ENCODE measurements at places on chromosomes 12 and 14. TPM values are rescaled to one million over a fixed set of nuclear protein-coding genes. Genes with fewer than 3 reads are reported as not detected.

Gene CLEC9A
- total RNA-seq: not detected

Gene SLC17A8
- total RNA-seq: not detected

Gene SRGAP1
- total RNA-seq: 0.05 TPM

Gene EFCAB11
- total RNA-seq: 6.0 TPM

Gene STRN3
- total RNA-seq: 25.9 TPM

Gene BDKRB2
- total RNA-seq: not detected

Gene TAS2R20
- total RNA-seq: 2.1 TPM

Gene LMNTD1
- total RNA-seq: not detected

Gene SPX
- total RNA-seq: 1.0 TPM

Gene TIGAR
- total RNA-seq: 14.4 TPM

Gene CSRP2
- total RNA-seq: 0.36 TPM

Gene HOXC11
- total RNA-seq: not detected

Gene IRAK3
- 3.2 TPM for total RNA-seq

Gene CHGA
- total RNA-seq: not detected

Gene TMPRSS12
- not detected for total RNA-seq

Gene DNAH10
- total RNA-seq: 0.31 TPM

Gene RBP5
- not detected for total RNA-seq

Gene PRKCH
- 145 TPM for total RNA-seq

Gene OAS3
- 50.1 TPM for total RNA-seq

Gene PGF
- 0.41 TPM for total RNA-seq

Gene IFNG-AS1
- 0.41 TPM for total RNA-seq

Gene CDCA4
- total RNA-seq: 63.7 TPM

Gene KRT80
- total RNA-seq: not detected

Gene PTPRR
- total RNA-seq: not detected

Gene ACSS3
- not detected for total RNA-seq

Gene SLC7A7
- total RNA-seq: 0.61 TPM

Gene NGB
- not detected for total RNA-seq

Gene KRT1
- not detected for total RNA-seq

Gene CMTM5
- total RNA-seq: not detected

Gene TEX52
- 0.17 TPM for total RNA-seq
